Stimulated activated CD4-positive, alpha-beta T cell treated with anti-CD3 and anti-CD28 coated beads, Interleukin-4, amount 100 ng/mL, for 4 hours (primary cell): ENCODE measurements at places on chromosomes 2 and 18.
A peak's percentile ranks its signal among the peaks of the same experiment; 100 is the strongest.

DNA sequence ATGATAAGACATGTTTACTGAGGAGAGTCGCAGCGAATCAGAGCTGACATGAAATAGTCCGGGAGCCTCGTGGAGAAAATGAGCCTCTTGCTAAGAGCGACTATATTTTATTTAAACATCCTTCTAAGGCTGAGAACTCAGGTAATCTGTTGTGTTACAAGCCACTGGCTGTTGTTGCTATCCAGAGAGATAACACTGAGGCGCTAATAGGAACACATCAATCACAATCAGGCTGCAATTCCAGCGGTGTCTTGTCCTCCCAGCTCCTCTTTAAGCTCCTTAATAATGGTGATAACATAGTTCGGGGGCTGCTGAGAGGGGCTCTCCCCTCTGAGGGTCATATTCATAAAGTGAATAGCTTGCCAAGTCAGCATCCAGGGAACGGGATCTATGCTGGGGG lies 95.1 kb downstream of the INSIG2 start:
- no peak for DNase-seq

DNA sequence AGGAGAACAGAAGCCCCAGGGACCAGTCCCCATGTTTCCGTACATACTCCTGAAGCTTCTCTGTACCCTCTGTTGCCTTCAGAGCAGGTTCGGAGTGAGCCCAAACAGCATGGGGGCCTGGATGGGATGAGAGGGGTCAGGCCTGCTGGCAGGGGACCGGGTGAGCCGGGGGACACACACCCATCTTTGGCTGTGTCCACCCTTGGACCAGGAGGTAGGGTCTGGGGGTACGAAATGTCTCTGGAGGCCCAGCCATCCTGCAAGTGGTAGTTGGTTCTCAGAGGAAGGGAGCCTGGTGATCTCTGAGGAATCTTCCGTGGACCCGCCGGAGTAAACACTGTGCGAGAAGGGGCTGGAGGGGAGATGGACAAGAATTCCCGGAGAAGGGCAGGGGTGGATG lies 15.3 kb downstream of the FBLN7 start:
- no peak for DNase-seq

- no peak for DNase-seq
Measured at GRCh38 chr2:12490641-12491040, 226.1 kb upstream of the TRIB2 start.

DNA sequence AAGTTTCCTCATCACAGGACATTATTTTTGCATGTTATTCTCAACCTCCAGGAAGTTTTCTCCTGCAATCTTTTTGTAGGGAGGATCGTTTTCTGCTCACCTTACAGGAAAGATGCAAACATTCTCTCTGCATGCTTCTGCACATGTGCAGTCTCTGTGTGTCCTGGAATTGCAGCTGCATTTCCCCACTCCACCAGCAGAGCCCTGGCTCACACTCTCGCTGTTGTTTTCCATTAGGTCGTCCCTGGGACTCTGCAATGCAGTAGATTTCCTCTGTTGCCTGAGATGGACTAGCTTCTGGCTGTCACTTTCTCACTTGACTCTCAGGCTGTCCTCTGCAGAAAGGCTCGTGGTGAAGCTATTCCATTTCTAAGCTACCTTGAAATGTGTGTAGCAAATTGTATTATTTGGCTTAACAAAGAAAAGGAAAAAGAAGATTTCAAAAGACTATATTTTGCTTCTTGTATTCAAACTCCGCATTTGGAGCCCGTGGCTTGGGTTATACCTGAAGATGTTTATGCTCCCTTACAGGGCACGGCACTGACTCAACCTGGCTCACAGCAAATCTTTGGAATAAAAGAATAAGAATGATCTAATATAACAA lies 346.7 kb downstream of the RAD51AP2 start:
- no peak for DNase-seq

DNA sequence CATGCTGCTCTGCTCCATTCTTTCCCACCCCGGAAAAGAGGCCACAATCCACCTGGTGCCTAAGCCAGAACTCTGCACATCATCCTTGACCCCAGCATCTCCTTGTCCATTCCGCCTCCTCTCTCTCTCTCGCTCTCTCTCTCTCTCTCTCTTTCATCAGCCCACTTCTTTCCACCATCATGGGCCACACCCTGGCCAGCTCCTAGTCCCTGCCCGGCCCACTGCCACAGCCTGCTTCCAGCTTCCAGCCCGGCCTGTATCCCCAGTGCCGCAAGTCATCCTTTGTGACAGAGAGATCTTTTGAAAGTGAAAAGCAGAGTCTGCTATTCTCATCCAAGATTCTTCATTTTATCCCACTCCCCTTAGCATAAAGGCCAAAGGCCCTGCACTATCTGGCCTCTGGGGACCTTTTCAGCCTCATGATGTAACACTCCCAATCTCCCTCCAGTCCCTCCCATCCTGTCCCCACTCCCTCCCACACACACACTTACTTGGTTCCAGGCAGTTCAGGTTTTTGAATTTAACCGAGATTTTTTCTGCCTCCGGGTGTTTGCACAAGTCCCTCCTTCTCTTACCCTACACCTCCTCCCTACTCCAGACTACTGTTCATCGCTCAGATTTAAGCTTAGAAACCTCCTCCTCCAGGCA lies 214.0 kb downstream of the EN1 start:
- DNase-seq = no peak

DNA sequence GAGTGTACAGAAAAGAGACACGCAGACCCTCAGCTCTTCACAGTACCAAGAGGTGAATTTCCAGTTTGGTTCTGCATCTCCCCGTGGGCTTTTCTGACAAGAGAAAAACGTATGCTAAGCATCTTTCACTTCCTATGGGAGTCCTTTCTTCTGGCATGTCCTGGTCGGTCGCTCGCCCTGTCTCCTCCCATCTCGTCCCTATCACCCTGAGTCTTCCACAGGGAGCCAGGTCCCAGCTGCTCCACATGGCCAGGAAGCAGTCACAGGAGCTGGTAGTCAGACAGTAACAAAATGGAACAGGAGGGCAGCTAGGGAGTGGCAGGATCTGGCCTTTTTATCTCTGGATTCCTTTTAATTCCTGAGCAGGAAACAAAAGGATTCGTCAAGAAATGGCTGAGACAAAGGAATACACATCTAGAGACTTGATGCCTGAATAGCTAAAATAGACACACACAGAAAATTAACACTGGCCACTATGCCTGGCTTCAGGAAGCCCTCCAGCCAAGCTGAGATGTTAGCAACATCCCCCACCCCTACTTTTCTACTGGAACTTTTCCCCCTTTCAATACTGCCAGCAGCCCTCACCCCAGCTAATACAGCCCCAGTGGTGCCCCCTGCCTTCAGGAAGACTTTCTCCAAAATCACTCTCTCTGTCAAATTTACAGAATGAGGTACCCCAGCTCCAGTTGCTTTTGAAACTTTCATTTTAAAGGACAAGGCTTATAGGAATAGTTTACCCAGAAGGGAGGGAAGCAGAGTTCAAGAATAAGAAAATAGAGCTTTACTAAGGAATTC lies 136.1 kb downstream of the DNER start:
- DNase-seq = no peak

- no peak for DNase-seq
Measured at GRCh38 chr18:12686100-12686499, 16.4 kb downstream of the CEP76 start.

GRCh38 chr2:10036095-10036884 lies 7.1 kb upstream of the KLF11 start:
- peak; percentile 18 for DNase-seq

- no peak for DNase-seq
Measured at GRCh38 chr2:56209701-56210100, 25.9 kb downstream of the CCDC85A start.

- no peak for DNase-seq
Measured at GRCh38 chr2:15980605-15981098, 40.3 kb downstream of the MYCN start.

- no peak for DNase-seq
Measured at GRCh38 chr2:143885461-143885860, 634.5 kb downstream of the ZEB2 start.
